Vein endothelial cell (primary cell): ENCODE measurements at places on chromosomes 3 and 15. TPM values are rescaled to one million over a fixed set of nuclear protein-coding genes. Genes with fewer than 3 reads are reported as not detected.

The MESP2 gene
- 0.19 TPM in 1 of 2 replicates, not detected in the other for total RNA-seq

The CHRM5 gene
- not detected in 2 replicates for total RNA-seq

The DRD3 gene
- total RNA-seq: not detected in 2 replicates

The P2RY1 gene
- total RNA-seq: 0.98 and 2.7 TPM in 2 replicates
